ENCODE measurements at places on chromosomes 7 and 10.

- DNase-seq: peak; percentile 23
These were observed 170.8 kb upstream of the CDCA7L start for GRCh38 chr7:22116451-22117030.

GRCh38 chr10:77392236-77392721 lies 245.3 kb downstream of the KCNMA1 start:
- peak; percentile 77 for DNase-seq

- peak; percentile 62 for DNase-seq
These were observed 150.8 kb downstream of the NRP1 start for GRCh38 chr10:33183655-33184054.

DNA sequence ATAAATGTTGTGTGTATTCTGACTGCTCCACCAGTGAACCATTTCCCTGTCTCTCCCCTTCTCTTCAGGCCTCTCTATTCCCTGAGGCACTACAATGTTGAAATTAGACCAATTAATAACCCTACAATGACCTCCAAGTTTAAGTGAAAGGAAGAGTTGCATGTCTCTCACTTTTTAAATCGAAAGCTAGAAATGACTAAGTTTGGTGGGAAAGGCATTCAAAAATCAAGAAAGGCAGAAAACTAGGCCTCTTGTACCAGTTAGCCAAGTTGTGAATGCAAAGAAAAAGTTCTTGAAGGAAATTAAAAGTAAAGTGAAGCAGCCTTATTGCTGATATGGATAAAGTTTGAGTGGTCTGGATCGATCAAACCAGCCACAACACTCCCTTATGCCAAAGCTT lies 198.3 kb upstream of the YAE1 start:
- DNase-seq: no peak

GRCh38 chr7:22564511-22565045 lies 64.6 kb upstream of the STEAP1B start:
- peak; percentile 97 for DNase-seq

DNA sequence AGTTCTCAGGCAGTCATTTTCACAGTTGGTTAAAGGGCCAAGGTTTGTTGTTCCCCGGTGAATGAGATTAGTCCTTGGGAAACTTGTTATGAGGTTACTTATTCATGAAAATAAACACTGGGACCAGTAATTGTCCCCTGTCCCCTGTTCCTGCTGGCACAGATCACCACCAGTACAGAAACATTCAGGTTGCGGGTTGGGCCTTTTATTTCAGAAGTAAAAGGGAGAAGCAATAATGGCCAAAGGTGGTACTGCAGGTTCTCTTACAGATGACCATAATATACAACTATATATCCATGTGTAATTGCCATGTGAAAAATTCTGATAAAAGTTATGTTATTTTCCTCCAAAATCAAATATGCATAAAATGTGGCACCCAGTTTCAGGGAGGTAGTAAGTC lies 442.0 kb downstream of the SORCS1 start:
- no peak for DNase-seq

DNA sequence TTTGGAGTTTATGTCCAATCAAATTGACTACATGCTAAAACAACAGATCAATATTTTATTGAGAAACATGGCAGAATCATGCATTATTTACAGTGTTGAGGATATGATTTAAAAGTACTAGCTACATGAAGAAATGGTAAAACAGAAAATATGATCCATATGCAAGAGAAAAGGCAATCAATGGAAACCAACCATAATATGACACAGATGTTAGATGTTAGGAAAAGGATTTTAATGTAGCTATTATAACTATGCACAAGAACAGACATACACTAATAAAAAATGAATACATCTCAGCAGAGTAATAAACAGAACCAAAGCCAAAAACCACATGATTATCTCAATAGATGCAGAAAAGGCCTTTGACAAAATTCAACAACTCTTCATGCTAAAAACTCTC lies 166.2 kb upstream of the CACNA2D1 start:
- DNase-seq: no peak

- no peak for DNase-seq
These were observed 120.9 kb downstream of the GRK5 start for GRCh38 chr10:119328223-119328622.

GRCh38 chr10:116708391-116708821 lies 34.0 kb downstream of the HSPA12A start:
- DNase-seq: peak; percentile 84

DNA sequence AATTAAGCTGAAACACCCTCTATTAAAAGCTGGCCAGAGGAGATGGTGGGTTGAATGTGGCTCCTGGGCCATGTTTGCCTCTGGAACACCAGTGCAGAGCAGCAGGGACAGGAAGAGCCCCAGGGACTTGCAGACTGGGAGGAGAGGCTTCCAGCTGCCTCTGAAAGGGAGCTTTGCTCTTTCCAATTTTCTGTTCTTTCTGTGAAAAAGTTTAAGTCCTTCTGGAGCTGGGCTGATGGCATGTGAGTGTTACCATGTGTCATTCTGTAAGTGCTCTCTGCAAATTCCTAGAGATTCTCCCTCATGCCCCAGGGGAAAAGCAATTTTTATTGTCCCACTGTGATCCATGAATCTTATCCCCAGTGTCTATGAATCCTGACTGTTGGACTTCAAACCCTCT lies 112.8 kb upstream of the LANCL2 start:
- DNase-seq: peak; percentile 87

DNA sequence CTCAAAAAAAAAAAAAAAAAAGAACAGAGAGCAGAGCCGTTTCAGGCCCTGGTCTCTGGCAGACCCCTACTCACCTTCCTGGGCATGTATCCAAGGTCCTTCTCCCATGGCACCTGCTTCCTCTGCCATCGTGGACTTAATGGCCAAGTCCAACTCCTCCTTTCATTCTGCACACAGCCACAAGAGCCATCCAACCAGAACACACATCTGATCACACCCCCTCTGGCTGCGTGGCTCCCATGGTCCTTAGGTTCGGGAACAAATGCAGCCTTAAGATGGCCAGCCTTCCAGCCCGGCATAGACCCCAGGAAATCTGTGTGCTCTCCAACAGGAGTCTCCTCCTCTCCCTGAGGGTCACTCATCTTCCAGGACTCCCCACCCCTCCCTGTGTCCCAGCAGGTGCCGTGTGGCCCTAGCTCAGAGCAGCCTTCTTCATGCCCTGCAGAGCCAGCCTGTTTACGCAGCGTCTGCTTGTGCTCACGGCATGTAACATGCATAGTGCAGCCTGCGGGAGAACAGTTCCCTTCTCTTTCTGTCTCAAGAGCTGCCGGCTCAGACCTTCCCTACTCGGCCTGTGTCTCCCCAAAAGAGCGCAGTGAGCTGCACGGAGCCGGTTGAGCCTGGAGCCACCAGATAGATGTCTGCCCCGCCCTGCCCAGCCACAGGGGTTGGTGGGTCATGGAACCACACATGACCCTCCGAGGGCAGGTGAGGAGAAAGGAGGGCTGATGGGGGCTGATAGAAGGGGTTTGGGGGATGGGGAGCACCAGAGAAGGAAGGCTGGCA lies 157.3 kb downstream of the NRF1 start:
- DNase-seq: no peak

- peak; percentile 70 for DNase-seq
These were observed 1.1 kb downstream of the FKBP9 start for GRCh38 chr7:32958046-32959025.

DNA sequence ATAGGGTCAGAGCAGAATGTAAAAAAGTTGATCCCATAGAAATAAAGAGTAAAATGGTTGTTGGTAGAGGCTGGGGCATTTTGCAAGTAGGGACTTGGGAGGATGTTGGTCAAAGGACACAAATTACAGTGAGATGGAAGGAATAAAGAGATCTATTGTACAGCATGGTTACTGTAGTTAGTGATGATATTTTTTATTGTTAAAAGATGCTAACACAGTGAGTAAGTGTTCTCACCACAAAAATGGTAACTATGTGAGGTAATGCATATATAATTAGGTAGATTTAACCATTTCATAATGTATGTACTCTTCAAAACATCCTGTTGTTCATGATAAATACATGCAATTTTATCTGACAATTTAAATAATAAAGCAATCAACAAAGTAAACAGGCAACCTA lies 280.7 kb upstream of the MAGI2 start:
- peak; percentile 11 for DNase-seq

DNA sequence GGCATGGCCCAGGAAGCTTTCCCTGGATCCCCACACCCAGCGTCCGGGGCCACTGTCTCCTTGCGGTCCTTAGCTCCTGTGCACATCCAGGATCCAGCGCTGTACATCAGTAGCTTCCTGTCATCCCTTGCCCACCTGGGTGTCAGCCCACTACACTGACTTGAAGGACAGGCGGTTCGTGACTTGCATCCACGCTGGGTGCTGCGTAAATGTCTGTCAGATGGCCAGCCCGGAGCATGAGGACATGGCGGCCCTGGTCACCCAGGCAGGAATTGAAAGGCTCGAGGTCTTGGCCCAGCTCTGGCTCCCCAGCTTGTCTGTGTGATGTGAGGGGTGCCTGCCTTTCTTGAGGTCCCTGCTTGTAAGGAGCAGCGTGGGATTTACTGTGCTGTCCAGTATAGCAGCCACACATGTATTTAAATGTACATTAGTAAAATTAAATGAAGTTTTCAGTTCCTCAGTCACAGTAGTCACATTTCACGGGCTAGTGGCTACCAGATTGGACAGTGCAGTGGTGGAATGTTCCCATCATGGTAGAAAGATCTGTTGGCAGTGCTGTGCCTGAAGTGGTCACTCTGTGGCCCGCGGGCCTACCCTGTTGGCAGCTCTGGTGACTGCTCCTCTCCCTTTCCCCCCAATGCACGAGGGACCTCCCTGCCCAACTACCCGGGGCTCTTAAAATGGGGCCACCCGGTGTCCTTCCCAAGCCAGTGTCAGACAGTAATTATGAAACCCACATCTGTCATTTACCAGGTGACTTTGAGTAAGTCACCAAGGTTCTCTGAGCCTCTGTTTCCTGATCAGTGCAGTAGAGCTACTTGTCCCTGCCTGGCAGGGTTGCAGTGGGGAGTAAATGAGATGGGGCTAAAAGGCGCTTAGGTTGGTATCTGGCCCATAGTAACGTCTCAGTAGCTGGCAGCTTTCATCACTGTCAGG lies 97.8 kb upstream of the PPIF start:
- DNase-seq: no peak

- no peak for DNase-seq
These were observed 73.1 kb downstream of the LANCL2 start for GRCh38 chr7:55438085-55438756.

- no peak for DNase-seq
These were observed 45.8 kb upstream of the PLXNA4 start for GRCh38 chr7:132622081-132622480.

GRCh38 chr7:99449326-99449725 lies 10.6 kb downstream of the CPSF4 start:
- DNase-seq: no peak

DNA sequence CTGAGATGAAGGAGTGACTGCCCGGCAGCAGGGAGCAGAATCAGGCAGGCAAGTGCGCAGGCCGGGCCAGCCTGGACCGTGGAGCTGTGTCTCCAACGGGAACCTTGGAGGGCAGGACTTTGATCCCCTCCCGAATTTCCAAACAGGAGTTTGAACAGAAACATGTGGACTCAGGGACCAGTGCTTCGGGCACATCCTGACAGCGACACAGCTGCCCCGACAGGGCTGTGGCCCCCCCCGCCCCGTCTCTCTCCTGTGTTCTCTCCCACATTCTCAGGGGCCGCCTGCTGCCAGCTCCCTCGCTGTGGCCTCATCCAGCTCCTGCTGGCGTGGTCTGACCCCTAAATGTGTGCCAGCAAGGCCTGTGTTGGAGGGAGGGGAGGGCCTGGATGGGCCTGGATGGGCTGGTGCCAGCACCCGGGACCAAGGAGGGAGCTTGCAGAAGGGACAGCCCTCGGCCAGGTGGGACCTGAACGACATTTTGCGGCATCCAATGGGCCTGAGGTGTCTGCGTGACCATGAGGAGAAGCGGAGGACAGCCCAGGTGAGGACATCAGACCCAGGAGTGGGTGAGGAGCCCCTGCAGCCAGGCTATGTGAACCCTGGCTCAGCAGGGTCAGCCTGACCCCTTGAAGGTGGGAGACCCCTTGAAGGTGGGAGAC lies 222.9 kb downstream of the DNAJB6 start:
- no peak for DNase-seq

DNA sequence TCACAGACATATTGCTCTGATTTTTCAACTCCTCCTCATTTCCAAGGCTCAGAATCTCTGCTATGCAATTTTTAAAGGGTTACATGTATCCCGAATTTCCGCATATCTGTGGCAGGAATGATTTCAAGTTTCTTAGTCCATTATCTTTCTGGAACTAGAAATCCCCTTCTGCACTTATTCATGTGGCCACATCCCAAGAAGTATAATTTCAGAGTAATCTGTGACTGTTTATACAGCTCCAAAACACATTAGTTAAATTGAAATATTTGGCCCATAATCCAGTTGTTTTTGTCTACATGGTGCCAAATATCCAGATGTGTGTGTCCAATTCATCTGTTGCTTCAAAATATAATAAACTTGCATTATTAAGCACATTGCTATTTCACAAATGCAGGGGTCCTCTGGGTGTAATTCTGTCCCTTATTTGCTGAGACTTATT lies 271.2 kb downstream of the ARHGAP12 start:
- DNase-seq: no peak

DNA sequence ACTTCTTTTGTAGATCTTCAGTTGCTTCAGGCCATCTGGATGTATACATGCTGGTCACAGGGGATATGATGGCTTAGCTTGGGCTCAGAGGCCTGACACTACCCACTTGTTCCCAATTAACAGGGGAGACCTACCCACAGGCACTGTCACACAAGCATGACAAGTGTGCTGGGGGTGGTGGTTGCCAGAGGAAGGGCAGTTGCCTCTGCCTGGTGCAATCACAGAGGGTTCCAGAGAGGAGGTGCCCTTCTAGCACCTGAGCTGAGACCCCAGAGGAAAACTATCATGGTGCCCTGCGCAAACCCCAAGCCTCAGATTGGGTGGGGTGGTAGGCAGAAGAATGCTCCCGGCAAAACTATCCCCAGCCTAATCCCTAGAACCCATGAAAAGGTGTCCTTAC lies 65.6 kb upstream of the NANOS1 start:
- no peak for DNase-seq

GRCh38 chr7:3733541-3734140 lies 432.6 kb downstream of the SDK1 start:
- DNase-seq: no peak

GRCh38 chr7:128672927-128673517 lies 930 bp downstream of the GARIN1A start:
- DNase-seq: peak; percentile 44

GRCh38 chr7:20021831-20022230 lies 195.4 kb downstream of the MACC1 start:
- no peak for DNase-seq

DNA sequence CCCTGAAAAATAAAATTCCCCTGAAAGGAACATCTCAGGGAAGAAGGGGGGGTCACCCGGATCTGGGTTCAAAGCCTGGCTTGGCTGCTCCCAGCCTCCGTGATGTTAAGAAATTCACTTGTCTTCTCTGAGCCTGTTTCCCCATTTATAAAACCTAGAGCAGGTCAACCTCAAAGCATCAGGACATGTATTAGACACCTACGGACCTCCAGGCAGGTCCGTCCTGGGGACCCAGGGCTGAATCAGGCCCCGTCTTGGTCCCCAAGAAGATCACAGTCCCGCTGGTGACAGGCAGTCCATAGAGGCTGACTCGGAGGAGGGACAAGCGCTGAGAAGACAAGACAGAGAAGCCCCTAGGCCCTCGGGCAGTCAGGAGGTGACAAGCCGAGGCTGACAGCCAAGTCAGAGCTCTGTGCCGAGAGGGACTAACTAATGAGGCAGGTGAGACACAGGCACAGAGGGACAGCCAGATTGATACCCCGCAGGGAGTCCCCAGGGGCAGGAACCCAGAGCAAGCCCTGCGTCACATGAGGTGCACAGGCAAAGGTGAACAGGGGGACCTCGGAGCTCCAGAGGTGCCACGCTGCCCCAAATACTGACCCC lies 2.9 kb downstream of the MYL10 start:
- no peak for DNase-seq

GRCh38 chr7:33459340-33459751 lies 330.0 kb downstream of the BBS9 start:
- DNase-seq: peak; percentile 65

- peak; percentile 81 for DNase-seq
These were observed 88.3 kb downstream of the FAM107B start for GRCh38 chr10:14686356-14686755.
